ENCODE measurements at places on chromosomes 1 and 21. TPM values are rescaled to one million over a fixed set of nuclear protein-coding genes. Genes with fewer than 3 reads are reported as not detected.

The FCGR1A gene
- not detected for total RNA-seq

The ELAPOR1 gene
- 1.2 TPM for total RNA-seq

The TENT5C gene
- total RNA-seq: 0.72 TPM

DNA sequence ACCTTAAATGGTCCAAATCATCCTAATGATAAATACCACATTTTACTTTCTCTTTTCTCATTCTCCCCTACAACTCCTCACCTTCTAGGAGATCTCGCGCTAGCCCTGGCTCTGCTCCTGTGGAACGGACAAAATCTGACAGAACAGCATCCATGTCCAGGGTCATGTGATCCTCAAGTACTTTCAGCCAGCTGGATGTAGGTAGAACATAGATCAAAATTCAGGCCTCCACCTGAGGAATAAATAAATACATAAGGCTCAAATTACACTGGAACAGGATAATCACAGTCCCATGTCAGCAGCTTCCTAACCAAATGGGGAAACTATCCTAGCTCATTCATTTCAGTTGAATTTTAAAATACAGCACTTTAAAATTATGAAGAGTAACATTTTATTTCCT, 33.2 kb downstream of the OTUD7B start:
- DNase-seq: no peak

- DNase-seq: no peak
Observed at GRCh38 chr1:53633073-53633704, 105.8 kb downstream of the GLIS1 start.

DNA sequence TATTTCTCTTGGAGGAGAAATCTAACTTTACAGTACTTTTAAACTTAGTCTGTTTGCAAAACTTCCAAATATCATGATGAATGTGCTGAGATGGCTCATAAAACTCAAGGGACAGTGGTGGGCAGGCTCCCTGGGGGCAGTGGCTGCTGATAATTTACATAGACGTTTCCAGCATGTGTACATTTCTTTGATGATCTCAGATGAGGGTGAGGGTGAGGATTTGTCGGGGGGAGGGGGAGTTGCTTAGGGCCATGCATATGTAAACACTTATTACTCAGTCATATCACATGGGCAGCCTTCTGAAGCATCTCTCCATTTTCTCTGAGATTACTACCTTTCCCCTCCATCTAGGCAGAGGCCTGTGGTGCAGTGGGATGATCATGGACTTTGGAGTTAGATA, 152.9 kb upstream of the HMGB4 start:
- no peak for DNase-seq

- no peak for DNase-seq
Observed at GRCh38 chr1:116900471-116901365, 9.0 kb upstream of the PTGFRN start.

DNA sequence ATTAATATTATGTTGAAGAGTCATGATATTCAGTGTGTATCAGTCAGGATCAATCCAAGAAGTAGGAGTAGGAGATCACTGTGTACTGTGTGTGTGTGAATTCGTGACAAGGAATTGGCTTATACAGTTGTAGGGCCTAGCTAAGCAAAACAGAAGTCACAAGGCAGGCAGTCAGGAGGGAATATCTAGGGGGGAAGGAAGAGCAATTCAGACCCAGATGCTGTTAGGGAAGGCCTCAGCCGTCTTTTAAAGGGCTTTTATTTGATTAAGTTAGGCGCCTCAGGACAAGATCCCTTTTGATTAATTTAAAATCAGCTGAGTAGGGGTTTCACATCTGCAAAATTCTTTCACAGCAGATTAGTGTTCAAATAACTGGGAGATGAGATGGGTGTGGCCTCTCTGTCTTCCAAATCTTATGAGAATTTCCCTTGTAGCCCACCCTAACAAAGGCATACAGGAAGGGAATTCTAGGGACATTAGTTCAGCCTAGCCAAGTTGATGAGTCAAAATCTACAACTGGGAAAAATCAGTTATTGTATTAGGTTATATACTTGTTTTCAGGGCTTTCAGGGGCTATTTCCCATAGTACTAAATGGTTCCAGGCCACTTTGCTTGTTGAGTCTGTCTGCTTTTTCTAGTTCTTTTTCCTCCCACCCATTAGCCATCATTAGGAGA, 47.4 kb downstream of the ALG6 start:
- no peak for DNase-seq

DNA sequence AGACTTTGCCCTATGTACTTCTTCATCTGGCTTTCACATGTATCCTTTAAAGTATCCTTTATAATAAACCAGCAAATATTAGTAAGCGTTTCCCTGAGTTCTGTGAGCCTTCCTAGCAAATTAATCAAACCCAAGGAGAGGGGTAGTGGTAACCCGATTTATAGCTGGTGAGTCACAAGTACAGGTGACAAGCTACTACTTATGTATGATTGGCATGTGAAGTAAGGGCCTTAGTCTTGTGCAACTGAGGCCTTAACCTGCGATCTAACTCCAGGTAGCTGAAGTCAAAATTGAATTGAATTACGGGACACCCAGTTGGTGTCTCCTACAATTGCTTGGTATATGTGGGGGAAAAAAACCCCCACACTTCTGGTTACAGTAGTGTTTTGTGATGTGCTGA, 26.0 kb downstream of the SLC16A1 start:
- DNase-seq: no peak

GRCh38 chr1:212976586-212976985, 26.2 kb downstream of the VASH2 start:
- no peak for DNase-seq

DNA sequence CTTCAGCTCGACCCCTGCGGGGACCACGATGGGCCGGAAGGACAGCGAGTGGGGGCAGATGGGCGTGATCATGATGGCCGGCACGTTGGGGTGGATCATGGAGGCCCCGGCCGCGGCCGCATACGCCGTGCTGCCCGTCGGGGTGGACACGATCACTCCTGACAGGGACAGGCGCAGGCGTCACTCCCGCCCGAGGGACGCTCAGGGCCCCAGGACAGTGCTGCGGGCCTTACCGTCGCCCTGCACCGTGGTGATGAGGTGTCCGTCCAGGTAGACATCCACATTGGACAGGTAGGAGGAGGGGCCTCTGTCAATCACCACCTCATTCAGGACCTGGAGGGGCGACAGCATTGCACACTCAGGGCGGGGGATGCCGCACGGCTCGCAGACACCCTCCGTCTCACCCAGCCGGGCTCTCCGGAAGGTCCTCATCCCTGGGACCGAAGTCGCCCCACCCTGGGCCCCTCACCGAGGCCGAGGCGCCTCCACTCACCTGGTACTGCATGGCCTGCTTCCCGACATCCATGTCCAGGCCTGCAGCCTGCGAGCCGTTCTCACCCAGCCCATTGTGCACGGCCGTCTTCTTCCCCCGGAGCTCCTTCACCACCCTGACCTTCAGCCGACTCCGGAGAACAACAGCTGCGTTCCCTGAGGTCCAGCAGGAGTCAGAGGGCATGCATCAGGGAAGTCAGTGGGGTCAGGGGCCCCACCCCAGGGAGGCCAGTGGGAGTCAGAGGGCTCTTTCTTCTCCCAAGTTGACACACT, 24.0 kb downstream of the NADK start:
- no peak for DNase-seq

DNA sequence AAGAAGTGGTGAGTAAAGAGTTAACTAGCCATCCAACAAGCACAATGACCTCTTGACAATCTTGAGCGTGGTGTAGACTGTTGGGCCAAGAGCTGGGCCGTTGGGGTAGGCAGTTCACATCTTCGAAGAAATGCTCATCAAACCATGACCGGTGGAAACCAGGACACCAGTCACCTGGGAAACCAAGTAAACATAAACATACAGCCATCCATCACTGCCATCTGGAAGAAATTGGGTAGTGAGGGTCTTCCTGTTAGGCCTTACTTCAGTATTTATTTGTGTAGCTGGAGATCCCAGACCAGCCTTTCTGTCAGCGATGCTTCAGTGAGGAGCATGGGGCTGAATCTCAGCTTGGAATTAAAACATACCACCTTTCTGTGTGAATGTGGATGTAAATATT, 108.1 kb upstream of the HAO2 start:
- no peak for DNase-seq

DNA sequence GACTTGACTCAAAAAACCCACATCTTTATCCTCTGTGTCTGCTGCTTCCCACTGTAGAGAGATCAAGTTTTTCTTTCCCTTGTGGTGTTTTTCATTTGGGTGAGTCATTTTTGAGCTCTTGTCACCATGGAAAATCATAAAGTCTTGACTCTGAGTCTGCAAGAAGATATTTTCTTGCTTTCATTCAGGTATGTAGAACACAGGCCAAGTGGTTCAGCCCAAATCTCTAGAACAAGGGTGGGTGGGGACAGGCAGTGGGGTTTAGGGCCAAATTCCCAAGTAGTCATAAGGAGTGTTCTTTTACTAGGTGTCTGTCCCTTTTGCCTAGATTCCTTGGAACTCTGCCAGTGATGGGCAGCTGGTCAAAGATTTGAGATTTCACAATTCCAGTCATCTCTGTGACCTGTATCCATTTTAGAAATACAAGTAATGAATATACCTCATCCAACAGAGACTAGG, 21.5 kb upstream of the ARHGAP29 start:
- peak; percentile 92 for DNase-seq

DNA sequence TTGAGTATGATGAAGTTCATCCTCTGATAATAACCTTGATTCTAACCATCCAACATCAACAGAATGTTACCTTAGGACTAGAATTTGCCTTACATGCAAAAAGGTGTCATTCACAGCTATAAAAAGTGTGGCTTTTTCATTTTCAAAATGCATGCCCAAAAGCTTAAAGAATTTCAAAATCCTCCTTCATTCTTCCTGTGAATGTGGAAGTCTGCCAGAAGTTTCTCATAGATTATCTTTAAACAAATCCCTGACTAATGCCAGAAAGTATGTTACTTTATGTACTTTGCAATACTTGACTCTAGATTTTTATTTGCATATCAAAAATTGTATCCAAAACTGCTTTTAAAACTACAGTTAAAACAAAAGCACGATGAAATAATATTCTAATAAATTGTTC, 270.6 kb upstream of the ZRANB2 start:
- peak; percentile 66 for DNase-seq

DNA sequence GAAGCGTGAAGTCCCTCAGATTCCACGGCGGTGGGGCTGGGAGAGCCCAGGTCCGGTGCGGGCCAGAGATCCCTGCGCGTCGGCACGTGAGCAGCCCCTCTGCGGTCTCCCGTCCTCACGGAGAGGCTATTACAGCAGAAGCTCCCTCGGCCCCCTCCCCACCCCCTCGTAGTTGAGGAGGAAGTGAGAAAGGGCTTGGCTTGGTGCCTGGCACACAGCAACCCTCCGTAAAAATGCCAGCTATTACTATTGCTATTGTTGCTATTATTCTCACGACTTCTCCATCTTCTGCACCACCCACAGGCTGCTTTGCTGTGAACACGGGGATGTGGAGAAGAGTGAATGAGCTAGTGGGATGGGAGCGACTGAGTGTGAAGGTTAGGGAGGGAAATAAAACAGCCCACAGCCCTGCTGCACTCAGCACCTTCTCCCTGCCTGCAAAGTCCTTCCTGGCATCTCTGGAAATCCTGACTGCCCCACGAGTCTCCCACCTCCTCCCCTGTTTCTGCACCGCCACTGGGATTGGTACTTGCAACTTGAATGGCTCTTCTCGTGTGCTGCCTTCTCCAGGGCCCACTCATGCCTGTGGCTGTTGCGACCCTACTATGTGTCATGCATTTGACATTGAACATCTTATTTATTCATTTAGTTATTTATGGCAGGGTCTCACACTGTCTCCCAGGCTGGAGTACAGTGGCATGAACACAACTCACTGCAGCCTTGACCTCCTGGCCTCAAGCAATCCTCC, 26.6 kb downstream of the ZBTB18 start:
- DNase-seq: no peak

DNA sequence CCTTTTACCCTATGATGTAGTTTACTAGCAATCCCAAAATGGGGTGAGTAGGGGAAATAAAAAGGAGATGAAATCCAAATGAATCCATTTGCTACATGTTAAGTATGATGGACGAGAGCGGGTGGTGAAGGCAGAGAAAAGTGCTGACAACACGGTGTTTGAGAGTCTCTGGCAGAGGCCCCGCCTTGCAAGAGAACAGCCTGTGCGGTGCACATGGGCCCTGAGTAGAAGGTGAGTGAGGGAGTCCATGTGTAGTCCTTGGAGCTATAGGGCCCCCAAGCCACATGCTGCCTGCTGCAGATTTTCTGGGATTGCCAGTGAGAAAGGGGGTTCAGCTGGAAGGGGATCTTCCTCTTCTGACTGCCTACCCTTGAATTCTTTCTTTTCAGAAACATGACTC, 177.1 kb downstream of the TNR start:
- no peak for DNase-seq

Data from HFFc6 (cell line).